Activated CD4-positive, alpha-beta T cell treated with anti-CD3 and anti-CD28 coated beads, Interleukin-2, amount 50 U/mL, for 24 hours (primary cell): ENCODE measurements at places on chromosomes 16 and 17.

DNA sequence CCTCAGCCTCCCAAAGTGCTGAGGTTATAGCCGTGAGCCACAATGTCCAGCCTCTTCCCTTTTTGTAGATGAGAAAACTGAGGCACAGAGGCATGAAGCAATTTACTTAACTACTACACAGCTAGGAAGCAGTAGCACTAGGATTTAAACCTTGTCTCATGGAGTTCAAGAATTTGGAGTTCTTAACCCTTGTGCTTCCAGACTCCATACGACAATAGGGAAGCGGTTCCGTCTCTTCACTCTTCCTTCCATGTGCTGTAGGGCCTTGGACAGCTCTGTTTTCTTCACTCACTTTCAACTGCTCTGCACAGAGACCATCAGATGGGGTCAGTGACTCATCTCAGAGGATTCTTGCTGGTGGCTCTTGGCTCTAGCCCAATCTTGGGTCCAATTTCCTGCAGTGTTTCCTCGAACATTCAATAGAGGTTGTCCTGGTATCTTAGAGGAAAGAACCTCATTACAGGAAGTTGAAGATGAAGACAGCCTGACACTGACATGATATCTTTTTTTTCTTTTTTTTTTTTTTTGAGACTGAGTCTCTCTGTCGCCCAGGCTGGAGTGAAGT is 19.3 kb downstream of the ITGAL start:
- DNase-seq: no peak

- no peak for DNase-seq
Observed at GRCh38 chr17:9173386-9173983, 152.2 kb downstream of the NTN1 start.

- DNase-seq: no peak
Observed at GRCh38 chr17:64332502-64332901, 58.2 kb downstream of the PECAM1 start.

DNA sequence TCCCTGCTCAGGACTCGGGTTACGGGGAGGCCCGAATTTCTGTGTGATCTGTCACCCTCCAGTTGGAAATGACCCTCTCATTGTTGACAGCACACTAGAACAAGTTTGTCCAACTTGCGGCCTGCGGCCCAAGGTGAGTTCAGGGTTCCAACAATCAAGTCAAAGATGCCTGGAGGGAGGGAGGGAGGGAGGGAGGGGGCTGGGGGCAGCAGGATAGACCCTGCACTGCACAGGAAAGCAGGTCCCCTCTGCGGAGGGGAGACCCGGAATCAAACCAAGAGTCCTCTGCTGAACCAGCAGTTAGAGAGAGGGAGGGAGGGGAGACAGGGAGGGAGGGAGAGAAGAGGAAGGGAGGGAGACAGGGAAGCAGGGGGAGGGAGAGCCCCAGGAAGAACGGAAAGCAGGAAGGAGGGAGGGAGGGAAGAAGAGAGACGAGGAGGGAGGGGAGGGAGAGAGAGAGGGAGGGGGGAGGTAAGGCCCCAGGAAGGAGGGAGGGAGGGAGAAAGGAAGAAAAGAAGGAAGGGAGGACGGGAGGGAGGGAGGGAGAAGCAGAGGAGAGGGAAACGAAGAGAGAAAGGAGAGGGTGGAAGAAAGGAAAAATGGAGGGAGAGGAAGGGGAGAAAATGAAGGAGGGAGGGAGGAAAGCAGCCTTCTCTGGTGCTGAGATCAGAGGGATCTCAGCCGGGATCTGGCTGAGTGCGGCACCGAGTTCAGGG is 96.7 kb upstream of the CDH5 start:
- no peak for DNase-seq

DNA sequence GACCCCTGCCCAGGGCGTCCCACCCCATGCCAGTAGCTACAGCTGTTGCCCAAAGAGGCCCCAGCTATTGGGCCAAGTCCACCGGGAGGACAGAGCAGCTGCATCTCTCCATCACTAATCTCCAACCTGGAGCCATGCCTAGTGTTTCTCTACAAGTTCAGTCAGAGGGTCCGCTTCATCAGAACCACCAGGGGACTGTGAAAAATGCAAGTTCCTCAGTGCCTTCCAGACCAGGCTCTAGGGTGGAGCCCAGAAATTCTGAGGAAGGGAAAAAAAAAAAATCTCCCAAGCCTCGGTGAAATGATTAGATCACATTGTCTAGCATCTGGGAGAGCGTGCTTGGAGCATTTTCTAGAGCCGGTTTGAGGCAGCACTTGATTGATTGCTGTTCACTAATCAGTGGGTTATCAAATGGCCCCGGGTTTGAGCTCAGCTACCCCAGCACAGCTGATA is 22.4 kb upstream of the HERPUD1 start:
- DNase-seq: no peak

- no peak for DNase-seq
Observed at GRCh38 chr16:84780544-84781376, 39.0 kb upstream of the CRISPLD2 start.

DNA sequence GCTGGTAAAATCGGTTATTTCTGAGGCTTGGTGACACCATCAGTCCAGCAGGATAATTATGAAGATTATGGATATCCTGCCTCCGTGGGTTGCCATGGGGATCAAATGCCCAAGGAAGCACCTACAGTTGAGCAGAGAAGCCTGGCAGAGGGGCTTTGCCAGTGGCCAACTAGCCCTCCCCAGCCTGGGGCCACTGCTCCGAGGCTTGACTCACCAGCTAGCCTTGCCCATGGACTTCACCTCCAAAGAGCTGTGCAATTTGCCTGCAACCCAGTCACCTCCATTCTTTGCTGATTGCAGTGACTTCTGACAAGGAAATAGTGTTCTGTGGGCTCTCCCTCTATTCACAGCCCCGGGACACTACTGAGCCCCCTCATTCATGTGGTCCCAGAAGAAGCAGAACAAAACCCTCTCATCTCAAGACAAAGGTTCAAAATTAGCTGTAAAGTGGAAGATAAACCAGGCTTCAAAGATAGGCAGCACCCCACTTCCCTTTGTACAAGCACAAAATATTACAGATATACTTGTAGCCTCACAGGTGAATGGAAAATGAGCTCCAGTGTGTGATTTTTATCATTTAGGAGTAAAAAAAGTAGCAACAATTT is 1.6 kb downstream of the PECAM1 start:
- DNase-seq: no peak
